Activated CD4-positive, alpha-beta T cell treated with anti-CD3 and anti-CD28 coated beads, Interleukin-2, amount 50 U/mL, for 24 hours (primary cell): ENCODE measurements at places on chromosomes 7 and 10.

DNA sequence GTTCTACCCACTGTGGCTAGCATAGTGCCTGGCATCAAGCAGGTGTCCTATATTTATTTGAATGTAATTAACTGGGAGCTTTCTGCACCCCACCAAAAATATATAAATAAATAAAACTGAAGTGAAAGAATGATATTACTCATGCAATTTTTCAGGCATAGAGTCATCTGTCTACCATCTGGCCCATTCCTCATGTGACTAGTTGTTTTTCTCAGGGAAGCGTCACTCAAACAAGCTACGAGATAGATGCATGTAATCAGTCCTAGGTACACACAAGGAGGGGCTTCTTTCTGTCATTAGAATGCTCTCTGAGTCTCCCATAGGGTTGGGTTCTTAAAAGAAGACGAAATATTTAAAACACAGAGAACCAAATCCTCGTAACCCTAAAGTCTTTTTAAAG is 255.5 kb upstream of the KMT2E start:
- no peak for DNase-seq

- no peak for DNase-seq
Measured at GRCh38 chr7:117269417-117269816, 53.4 kb downstream of the WNT2 start.

DNA sequence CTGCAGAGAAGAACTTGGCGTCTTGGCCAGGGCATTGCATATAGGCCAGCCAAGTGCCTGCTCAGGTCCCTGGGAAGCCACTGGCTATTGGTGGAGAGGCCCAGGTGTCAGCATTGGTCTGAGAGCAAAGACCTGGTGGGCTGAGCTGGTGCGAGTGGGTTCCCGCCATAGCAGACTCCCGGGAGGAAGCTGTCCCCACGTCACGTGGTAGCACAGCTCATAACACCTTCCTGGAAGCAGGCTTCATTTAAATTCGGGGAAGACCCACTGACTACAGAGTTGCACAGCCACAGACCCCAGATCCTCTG is 130.5 kb downstream of the WDR37 start:
- no peak for DNase-seq

- no peak for DNase-seq
Measured at GRCh38 chr7:108158776-108159175, 28.6 kb upstream of the LAMB4 start.

GRCh38 chr7:151406051-151406875 is 3.6 kb downstream of the WDR86 start:
- no peak for DNase-seq

DNA sequence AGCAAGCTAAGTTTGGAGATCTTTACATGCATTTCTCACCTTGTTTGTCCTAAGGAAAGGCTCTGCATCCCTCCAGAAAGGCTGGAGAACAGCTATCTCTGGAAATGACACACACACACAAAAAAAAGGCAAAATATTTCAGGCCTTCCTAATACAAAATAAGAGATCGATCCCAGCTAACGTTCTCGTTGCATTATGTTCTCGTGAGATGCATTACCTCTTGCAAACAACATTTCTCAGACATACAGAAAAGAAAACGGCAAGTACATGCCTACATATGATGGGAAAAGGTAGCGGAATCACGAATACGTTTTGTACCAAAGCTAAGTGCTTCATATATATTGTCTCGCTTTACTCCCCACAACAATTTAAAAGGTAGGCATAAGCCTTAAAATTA is 488 bp downstream of the MTERF1 start:
- no peak for DNase-seq

DNA sequence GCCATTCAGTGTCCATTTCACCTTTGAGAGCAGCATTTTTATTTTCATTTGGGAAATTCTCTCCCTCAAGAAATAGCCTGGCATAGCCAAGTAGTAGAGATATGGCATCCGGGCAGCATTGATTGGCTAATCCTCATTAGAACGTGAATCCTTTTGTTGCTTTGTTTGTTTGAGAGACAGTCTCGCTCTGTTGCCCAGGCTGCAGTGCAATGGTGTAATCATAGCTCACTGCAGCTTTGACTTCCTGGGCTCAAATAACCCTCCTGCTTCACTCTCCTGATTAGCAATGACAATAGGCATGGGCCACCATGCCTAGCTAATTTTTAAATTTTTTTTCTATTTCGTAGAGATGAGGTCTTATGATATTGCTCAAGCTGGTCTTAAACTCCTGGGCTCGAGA is 1174.9 kb upstream of the AUTS2 start:
- DNase-seq, result no peak

DNA sequence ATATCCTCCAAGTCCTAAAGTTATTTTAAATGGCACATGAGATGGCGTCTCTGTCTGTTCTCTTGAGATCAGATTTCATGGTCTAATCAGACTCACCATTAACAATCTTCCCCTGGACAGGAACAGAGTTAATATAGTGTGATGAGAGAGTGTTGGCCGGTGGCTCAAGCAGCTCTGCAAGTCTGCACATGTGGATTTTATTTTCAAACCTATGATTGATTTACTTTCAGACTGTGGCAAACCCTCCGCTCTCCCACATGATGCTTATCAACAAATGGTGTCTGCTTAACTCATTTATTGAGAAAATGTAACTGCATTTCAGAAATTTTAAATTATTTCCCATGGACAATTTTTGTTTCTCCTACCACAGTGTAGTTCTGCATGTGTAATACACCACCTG is 46.5 kb upstream of the HGF start:
- no peak for DNase-seq

DNA sequence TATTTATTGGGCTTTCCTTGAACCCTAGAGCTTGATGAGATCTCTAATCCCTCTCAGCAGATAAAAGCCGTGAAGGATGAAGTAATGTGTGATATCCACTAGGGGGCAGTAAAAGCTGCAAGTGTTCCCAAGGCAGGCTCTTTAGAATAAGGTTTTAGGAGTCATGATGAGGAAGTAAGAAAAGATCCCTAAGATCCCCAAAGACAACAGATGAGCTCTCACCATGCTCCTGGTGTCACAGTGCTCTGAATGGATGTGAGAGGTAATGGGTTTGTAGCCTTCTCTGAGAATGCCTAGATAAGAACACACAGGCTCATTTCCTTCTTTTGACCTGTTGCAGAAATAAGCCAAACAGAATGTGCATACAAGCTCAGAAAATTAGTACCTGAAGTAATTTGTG is 70.4 kb upstream of the ITPRID1 start:
- DNase-seq, result no peak

DNA sequence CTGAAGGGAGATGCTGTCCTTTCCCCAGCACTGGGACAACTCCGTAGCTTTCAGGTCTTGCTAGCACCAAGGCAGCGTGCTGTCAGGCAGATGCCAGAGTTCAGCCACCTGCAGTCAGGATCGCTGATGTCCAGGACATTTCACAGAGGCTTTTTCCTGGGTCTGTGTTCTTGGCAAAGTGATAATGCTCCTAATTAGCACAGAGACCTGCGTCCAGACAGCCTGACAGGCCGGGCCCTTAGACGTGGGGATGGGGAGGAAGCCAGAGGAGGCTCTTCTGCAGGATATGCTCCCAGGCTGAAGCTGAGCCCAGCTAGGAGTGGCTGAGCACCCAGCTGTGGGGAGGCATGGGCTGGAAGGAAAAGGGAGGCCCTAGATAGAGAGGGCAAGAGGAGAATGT is 82.5 kb upstream of the TBX20 start:
- no peak for DNase-seq

GRCh38 chr10:71582506-71583475 is 136.8 kb downstream of the C10orf105 start:
- no peak for DNase-seq

- DNase-seq, result no peak
Measured at GRCh38 chr7:52120912-52121311, 804.3 kb upstream of the COBL start.
